ENCODE measurements at places on chromosomes 16 and 17.

GRCh38 chr17:65287040-65287439 lies 149.9 kb downstream of the RGS9 start:
- DNase-seq, result peak; percentile 80

- DNase-seq, result no peak
Measured at GRCh38 chr17:31536451-31536850, 145.0 kb downstream of the RAB11FIP4 start.

GRCh38 chr16:12553191-12553590 lies 250.5 kb downstream of the CPPED1 start:
- no peak for DNase-seq

- DNase-seq, result no peak
Measured at GRCh38 chr16:58510097-58510775, 5.1 kb upstream of the SETD6 start.

- no peak for DNase-seq
Measured at GRCh38 chr17:11182430-11182829, 58.6 kb upstream of the SHISA6 start.
